ENCODE measurements at places on chromosomes 5 and 9.

DNA sequence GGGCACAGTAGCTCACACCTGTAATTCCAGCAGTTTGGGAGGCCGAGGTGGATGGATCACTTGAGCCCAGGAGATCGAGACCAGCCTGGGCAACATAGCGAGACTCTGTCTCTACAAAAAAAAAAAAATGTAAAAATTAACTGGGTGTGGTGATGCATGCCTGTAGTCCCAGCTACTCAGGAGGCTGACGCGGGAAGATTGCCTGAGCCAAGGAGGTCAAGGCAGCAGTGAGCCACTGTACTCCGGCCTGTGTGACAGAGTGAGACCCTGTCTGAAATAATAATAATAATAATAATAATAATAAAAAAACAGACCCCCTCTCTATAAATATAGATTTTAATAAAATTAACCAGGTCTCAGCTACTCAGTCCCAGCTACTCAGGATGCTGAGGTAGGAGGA lies 179.7 kb downstream of the AOPEP start:
- DNase-seq: no peak

GRCh38 chr5:138676556-138677193 lies 76.5 kb upstream of the CTNNA1 start:
- no peak for DNase-seq

- DNase-seq: no peak
These were observed 156.2 kb upstream of the ANKH start for GRCh38 chr5:15027764-15028163.

GRCh38 chr5:171449426-171449825 lies 30.0 kb downstream of the FGF18 start:
- no peak for DNase-seq

DNA sequence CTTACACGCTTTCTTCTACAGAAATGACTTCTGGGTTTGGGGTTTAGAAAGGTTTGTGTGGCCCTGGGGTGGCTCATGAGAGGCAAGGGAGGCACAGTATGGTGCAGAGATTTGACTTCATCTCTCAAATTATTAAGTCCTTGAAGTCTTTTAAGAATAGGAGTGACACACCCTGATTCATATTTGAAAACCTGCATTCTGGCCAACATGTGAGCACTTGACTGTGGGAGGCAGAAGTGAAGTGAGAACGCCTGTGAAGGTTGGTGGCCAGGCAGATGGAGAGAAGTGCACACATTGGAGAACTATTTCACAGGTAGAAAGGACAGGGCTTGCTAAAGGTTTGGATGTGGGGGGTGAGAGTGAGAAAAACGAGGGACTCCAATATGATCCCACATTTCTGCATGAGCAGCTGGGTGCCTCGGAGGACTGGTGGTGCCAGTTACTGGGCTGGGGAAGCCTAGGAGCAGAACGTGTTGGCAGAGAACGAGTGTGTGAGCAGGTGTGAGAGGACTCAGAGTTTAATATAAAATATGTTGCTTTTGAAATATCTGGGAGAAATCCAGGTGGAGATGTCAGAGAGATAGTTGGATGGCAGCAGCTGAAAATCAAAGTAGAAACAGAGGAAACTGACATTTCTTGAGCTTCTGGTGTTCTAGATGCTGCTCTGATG lies 240.0 kb upstream of the ADAMTSL1 start:
- no peak for DNase-seq

GRCh38 chr5:127423173-127423798 lies 94.2 kb upstream of the PRRC1 start:
- no peak for DNase-seq

GRCh38 chr5:43533646-43534045 lies 18.7 kb upstream of the C5orf34 start:
- no peak for DNase-seq

- DNase-seq: no peak
These were observed 85.8 kb upstream of the IL6ST start for GRCh38 chr5:56080375-56081052.

DNA sequence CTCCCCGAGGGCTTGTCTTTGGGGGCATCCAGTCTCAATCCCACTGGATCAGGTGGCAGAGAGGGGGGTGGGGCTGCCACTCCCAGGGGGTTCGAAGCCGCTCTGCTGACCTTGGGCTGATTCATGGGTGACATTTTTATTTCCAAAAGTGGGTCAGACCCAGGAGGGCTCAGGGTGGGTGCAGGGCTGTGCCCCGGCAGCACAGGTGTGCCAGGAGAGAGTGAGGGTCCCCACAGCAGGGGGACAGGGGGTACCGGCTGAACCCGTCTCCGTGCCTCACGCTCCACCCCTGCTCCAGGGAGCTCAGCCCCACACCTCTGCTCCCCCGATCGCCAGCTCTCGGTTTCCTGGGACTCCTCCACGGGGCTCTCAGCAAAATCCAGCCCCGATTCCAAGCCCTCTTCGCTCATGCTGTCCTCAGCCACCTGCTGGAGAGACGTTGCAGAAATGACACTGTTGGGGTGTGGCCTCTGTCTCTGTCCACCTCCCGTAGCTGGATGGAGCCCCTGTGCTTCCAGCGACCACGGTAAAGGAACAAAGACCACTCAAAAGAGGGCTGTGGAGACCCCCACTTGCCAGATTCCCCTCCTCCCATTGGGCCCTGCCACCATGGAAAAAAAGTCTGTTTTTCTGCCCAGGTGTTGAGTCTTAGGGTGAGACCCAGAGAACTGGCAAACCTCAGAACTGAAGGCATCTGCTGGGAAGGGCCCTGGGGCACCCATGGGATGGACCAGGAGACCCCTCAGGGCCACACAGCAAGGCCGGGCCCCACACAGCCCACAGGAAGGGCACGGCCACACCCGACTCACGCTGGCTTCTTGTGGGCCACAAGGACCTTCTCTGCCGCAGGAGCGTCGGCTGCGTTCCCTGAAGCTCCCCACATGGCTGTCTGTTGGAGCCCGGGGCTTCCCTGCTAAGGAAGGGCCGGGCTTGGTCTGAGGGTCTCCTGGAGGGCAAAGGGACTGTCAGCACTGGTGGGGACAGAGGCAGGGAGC lies 10.6 kb upstream of the QSOX2 start:
- DNase-seq: no peak

DNA sequence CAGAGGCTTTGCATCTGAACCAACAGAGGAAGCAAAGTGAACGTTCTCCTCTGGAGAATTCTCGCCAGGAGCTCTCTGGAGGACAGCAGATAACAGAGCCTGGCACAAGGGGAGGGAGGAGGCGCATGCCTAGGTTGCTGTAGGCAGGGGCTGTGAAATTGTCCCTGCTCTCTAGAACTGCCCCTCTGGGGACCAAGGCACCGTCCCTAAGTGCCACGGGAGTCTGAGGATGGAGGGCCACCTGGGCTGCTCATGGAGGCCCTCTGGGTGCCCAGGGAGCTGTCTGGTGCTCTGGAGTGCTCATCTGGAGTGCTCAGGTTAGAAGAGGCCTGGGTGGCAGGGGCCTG lies 77.6 kb downstream of the CACNA1B start:
- no peak for DNase-seq

DNA sequence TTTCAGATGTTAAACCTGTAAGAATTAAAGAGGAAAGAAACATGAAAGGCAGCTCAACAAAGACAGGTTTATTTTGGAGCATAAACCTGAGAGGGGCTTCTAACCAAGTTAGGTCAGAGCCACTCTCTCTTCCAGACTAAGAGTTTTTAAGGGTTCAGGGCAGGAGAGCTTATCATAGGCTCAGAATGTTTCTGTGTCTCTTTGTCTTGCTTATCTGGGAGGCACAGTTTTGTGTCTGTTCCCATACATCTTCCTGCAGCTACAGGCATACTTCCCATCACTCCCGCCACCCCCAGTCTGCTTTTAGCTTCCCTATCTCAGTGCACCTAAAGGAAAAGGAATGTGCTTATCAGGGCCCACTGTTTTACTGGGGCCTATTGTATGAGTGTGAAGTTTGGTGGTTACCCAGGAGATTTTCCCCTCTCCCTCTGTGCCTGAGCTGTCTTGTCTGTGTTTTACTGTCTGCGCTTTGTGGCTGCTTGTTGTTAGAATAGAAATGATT lies 21.9 kb downstream of the CD14 start:
- no peak for DNase-seq

GRCh38 chr9:114123031-114123977 lies 24.2 kb upstream of the KIF12 start:
- no peak for DNase-seq

- DNase-seq: no peak
These were observed 37.7 kb downstream of the SAR1B start for GRCh38 chr5:134594797-134595457.

DNA sequence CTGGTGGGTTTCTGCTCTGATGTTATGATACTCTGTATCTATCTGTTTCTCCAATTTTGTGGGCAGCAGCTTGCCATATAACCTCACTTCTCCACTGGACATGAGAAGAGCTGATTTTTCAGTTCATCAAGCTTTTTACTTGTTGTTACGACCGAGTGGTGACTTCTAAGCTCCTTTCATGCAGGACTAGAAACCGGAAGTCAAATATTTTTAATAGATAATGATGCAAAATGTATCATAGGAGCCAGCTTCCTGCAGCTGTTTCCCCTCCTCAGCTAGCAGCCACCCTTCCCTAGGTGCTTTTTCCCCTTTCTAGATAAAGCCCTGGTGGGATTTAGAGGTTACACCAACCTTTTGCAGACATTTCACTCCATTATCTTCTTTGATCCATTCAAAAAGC lies 17.0 kb upstream of the ADAM19 start:
- DNase-seq: no peak

DNA sequence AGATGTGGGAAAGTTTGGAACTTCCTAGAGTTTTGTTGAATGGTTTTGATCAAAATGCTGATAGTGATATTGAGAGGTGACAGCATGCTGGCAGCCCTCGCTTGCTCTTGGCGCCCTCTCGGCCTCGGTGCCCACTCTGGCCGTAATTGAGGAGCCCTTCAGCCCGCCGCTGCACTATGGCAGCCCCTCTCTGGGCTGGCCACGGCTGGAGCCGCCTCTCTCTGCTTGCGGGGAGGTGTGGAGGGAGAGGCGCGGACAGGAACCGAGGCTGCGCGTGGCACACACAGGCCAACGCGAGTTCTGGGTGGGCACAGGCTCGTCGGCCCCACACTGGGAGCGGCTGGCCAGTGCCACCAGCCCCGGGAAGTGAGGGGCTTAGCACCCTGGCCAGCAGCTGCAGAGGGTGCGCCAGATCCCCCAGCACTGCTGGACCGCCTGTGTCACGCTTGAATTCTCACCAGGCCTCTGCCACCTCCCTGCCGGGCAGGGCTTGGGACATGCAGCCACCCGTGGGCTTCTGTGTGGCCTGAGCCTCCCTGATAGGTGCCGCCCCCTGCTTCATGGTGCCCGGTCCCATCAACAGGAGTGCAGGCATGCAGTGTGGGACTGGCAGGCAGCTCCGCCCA lies 488.5 kb downstream of the CYLC2 start:
- DNase-seq: no peak

GRCh38 chr9:136438548-136439480 lies 831 bp downstream of the INPP5E start:
- DNase-seq: no peak

- DNase-seq: no peak
These were observed 575.6 kb downstream of the EBF1 start for GRCh38 chr5:158524070-158524469.

DNA sequence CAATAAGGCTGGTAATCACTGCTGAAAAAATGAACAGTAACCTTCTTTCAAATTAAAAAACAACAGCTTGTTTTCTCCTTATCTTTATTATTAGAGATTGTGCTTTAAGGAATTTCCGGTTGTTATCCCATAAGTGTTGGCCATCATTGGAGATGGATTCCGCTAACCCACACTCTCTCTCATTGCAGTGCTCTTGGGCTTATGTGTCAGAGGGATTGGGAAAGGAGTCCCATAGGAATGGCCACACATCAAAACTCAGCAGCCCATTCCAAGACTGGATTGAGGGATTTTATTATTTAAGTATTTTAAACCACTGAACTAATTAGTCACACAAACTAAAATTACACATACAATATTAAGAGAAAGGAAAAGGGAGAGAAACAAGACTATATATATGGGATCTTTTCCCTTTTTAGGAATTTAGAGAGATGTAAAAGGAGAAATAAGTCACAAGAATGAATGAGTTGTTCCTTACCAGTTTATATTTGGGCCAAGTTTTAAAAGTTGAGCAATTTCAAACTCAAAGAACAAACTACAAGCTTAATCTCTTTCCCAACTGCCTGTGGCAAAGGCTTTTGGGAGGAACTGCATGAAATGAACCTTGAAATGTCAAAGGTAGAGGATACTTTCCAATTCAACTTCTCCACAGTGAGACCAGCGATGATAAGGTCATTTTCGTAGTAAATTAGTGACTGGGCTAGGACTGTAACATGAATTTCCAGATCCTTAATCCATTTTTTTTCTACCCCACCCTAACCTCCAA lies 2.4 kb downstream of the SPINK6 start:
- DNase-seq: no peak

GRCh38 chr5:120254385-120254784 lies 209.7 kb upstream of the PRR16 start:
- no peak for DNase-seq

GRCh38 chr9:76725885-76726284 lies 38.4 kb upstream of the PCA3 start:
- DNase-seq: no peak

- DNase-seq: peak; percentile 88
These were observed 17.3 kb upstream of the ODF2 start for GRCh38 chr9:128438343-128439109.

DNA sequence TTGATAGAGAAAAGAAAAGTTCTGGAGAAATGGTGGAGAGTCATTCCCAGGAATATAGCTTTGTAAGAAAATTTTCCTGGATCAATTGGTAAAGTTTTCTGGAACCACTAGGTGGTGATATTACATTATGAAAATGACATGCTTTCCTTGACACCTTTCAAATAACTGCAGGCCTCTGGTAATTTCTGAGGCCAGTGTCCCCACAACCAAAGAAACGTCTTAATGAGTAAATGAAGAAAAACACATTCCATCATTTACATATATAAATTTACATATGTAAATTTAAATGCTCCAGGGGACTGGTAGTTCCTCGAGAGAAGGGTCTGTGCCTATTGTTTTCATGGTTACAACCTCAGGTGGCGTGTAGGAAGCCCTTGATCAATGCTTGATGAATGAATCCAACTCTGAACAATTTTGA lies 17.2 kb upstream of the RGS3 start:
- DNase-seq: no peak

DNA sequence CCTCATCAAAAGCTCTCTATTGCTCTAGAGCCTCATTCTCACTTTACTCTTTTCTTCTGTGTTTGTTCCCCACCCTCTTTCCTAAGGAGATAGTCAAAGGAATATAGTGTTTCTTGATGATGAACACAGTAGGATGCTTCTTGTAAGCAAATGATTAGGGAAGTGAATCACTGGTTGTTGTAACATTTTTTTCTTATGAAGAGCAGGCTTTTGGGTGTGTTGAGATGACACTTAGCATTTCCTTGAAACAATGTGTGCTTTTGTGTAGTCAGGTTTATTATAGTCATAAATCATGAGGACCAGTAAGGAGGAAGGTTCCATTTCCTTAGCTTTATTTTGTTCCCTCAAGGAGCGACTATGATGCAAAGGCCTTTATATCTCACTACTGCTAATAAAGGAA lies 1991.3 kb upstream of the C9orf72 start:
- DNase-seq: no peak

GRCh38 chr5:11324521-11325289 lies 563.7 kb upstream of the DAP start:
- no peak for DNase-seq

- DNase-seq: no peak
These were observed 23.0 kb downstream of the FBLL1 start for GRCh38 chr5:168552146-168552545.

GRCh38 chr5:159913048-159913447 lies 3.2 kb upstream of the ADRA1B start:
- no peak for DNase-seq

Data from substantia nigra (tissue), 51 donors.